ENCODE measurements at places on chromosomes 3 and 15. TPM values are rescaled to one million over a fixed set of nuclear protein-coding genes. Genes with fewer than 3 reads are reported as not detected.

The OR5K2 gene
- total RNA-seq: not detected

The CHRFAM7A gene
- total RNA-seq: not detected

GRCh38 chr3:14286887-14287500 is 108.4 kb downstream of the LSM3 start:
- H3K4me1 ChIP-seq: no peaks in the 10 kb centered on the region
- no peak for DNase-seq
- H3K27me3 ChIP-seq: no peaks in the 10 kb centered on the region

DNA sequence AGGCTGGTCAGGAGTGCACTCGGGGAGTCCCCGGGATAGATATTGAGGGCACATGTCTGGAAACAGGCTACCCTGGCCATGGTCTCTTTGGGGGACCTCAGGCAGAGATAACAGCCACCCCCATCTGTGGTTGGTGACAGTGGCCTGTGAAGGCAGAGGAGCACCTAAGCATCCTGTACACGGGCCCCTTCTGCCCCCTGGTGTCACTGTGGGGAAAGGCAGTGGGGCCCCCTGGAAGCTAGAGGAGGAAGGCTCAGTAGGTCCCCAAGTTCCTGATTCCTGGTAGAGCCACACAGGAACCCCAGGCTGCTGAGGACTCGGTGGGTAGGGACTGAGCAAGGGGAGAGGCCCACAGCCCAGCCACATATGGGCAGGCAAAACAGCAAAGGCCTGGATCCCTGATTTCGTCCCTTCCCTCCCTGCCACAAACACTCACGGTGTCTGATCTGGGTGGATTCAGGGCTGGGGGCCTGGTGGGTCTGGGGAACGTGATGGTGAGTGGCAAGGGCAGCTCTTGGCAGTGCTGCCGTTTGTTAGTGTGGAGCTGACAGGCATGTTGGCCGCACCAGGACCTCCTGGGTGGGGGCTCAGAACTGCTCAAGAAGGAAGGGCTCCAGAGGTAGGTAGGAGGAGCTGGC is 14.1 kb upstream of the CXCR6 start:
- peaks cover 48% of the 10 kb centered on the region for H3K36me3 ChIP-seq
- no peaks in the 10 kb centered on the region for H3K27me3 ChIP-seq
- H3K4me3 ChIP-seq: no peak overlapping the region
- H3K27ac ChIP-seq: no peak overlapping the region
- no peaks in the 10 kb centered on the region for H3K4me1 ChIP-seq

- H3K4me1 ChIP-seq: peaks cover 45% of the 10 kb centered on the region
- H3K4me3 ChIP-seq: peak overlapping the region; percentile 76
- H3K27ac ChIP-seq: peak overlapping the region; percentile 87
- H3K27me3 ChIP-seq: no peaks in the 10 kb centered on the region
Measured at GRCh38 chr3:67655364-67656121, 1.1 kb upstream of the SUCLG2 start.

DNA sequence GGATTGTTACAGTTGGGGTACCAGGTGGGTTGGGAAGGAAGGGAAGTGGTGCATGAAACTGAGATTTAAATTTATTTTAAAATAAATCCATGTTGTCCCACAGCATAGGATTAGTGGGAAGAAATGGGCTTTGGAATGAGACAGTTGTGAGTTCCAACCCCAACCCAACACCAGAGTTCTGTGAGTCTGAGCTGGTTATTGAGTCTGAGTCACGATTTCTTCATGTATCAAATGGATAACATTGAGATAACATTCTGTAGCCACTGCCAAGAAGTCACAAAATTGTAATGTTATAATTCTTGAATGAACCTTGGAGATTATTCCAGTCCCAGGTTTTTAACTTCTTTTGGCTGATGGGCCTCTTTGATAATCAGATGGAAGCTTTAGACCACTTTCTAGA is 13.7 kb downstream of the IFT122 start:
- DNase-seq: no peak
- no peaks in the 10 kb centered on the region for H3K27me3 ChIP-seq
- peaks cover 27% of the 10 kb centered on the region for H3K36me3 ChIP-seq
- H3K4me3 ChIP-seq: no peak overlapping the region

The SLC12A8 gene
- total RNA-seq: 1.1 TPM

- H3K27ac ChIP-seq: no peak overlapping the region
- DNase-seq: no peak
- no peaks in the 10 kb centered on the region for H3K27me3 ChIP-seq
- no peak overlapping the region for H3K4me3 ChIP-seq
Measured at GRCh38 chr3:13637311-13637891, 88.5 kb downstream of the FBLN2 start.

GRCh38 chr3:30710017-30710416 is 103.6 kb downstream of the TGFBR2 start:
- peaks cover 11% of the 10 kb centered on the region for H3K4me1 ChIP-seq
- H3K27ac ChIP-seq: no peak overlapping the region
- H3K4me3 ChIP-seq: no peak overlapping the region
- peaks cover 6% of the 10 kb centered on the region for H3K36me3 ChIP-seq
- H3K27me3 ChIP-seq: no peaks in the 10 kb centered on the region

GRCh38 chr3:187684880-187685279 is 14.7 kb upstream of the SST start:
- no peak overlapping the region for H3K27ac ChIP-seq
- peaks cover 6% of the 10 kb centered on the region for H3K4me1 ChIP-seq
- no peak overlapping the region for H3K4me3 ChIP-seq

The RGMA gene
- total RNA-seq: 0.69 TPM
